Kidney capillary endothelial cell (primary cell): ENCODE measurements at places on chromosomes 5 and 9.

- DNase-seq = peak; percentile 70
Observed at GRCh38 chr9:137236238-137236935, 4.7 kb upstream of the TUBB4B start.

GRCh38 chr9:130383979-130384676 is 60.6 kb upstream of the ASS1 start:
- no peak for DNase-seq

GRCh38 chr5:35335752-35336151 is 105.5 kb upstream of the PRLR start:
- no peak for DNase-seq

- DNase-seq = no peak
Observed at GRCh38 chr9:36854034-36854433, 180.0 kb downstream of the PAX5 start.

- peak; percentile 17 for DNase-seq
Observed at GRCh38 chr5:17217493-17218352, at the start of gene BASP1. Gene BASP1 (plus strand): TSS chr5:17217631. CDS start chr5:17275217, 57,586 bp downstream.

- no peak for DNase-seq
Observed at GRCh38 chr5:109989161-109989560, 299.4 kb downstream of the MAN2A1 start.

GRCh38 chr9:70105147-70105546 is 61.5 kb downstream of the MAMDC2 start:
- DNase-seq = no peak

- DNase-seq = peak; percentile 72
Observed at GRCh38 chr9:97293207-97293721, 14.2 kb upstream of the CCDC180 start.

- no peak for DNase-seq
Observed at GRCh38 chr9:36960575-36960955, 73.5 kb downstream of the PAX5 start.

DNA sequence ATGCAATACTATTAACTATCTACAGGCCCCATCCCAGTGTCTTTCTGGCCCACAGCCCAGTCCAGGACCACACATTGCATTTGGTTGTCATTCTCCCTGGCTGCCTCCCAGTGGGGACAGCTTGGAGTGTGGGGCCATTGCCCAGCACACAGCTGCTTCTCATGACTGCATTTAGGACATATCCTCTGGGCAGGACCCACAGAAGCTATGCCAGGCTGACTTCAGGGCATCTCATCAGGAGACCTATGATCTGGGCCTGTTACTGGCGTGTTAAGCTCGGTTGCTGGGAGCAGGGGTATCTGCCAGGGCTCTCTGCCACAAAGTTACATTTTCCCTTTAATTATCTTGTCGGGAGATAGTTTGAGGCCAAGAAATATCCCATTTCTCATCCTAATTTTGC is 32.1 kb upstream of the CLPTM1L start:
- no peak for DNase-seq

DNA sequence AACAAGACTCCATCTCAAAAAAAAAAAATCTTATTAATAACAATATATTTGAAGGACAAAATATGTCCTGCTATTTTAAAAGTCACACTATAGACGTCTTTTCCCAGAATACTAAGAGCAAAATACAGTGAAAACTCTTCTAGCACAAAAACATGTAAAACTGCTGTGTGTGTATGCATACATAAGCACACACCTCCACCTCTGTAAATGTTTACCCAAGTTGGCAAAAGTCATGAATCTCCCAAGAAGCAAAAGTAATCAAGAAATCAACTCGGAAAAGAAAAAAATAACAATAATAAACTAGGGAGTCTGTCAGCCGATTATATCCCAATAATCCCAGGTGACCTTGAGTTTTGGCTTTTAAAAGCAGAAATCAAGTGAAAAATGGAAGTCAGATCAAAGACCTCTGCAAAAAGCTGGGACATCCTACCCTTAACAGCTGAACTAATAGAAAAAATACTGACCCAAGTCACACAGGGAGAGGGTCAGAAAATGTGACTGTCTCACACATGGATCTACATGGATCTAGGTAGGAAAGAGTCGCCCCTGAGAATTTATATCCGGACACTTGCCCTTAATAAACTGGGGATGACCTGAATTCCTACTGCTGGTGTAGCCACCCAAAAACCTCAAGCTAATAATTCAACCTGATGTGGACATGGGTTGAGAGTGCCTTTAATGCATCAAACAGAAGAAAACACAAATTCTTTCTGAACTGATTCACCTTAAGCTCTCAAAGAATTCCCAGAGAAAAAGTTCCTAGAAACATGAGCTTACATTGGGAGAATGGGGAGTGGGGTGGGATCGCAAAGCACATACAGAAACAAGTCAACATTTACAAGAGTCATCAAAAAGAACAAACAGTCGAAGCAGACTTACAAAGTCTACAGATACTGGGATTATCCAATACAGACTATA is 29.9 kb downstream of the LPAR1 start:
- DNase-seq = no peak

DNA sequence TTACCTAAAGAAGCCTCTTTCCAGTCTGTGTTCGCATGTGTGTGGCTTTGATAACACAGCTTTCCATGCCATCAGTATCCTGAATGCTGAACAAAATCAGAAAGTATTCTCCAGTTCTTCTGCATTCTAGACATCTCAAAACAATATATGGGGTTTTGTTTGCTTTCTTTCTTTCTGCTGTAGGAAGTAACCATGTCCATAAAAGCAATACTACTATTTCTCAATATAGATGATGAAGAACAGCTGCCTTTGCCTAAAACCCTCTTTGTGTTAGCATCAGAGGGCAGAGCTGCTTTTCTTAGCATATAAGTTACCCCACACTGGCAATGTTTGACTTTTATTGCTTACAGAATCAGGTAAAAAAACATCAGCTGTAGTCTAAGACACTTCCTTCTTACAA is 963.6 kb downstream of the CDH12 start:
- no peak for DNase-seq

DNA sequence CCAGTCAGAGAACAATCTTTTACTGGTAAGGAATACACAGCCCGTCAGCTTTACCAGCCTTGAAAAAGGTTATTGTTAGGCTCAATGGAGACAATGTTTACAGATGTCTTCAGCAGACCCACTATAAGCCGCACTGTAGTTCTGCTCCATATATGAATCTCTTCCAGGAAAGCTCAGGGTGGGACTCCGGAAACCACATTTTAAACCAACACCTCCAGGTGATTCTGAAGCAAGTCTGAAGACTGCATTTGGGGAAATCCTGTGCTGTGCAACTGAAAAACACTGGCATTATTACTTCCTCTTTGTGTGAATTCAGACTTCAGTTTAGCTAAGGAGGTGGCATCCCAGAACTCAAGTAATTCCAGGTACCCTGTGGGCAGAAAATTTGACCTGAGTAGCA is 3.5 kb downstream of the GZMK start:
- no peak for DNase-seq

DNA sequence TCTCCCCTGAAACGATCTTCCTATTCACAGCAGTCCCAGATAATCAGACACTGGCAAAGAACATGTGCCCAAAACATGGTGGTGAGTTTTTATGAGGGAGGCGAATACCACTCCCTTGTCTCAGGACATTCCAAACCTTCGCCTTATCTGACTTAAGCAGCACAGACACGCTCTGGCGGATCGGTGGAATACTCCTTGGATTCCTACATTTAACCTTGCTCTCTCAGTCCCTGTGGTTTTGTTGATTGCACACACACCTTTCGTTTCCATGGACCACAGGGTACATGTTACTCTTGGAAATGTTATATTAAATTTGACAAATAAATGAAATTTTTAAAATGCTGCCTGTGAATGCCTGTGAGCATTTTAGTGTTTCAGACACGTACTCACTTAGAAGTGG is 87.8 kb upstream of the CPEB4 start:
- no peak for DNase-seq

DNA sequence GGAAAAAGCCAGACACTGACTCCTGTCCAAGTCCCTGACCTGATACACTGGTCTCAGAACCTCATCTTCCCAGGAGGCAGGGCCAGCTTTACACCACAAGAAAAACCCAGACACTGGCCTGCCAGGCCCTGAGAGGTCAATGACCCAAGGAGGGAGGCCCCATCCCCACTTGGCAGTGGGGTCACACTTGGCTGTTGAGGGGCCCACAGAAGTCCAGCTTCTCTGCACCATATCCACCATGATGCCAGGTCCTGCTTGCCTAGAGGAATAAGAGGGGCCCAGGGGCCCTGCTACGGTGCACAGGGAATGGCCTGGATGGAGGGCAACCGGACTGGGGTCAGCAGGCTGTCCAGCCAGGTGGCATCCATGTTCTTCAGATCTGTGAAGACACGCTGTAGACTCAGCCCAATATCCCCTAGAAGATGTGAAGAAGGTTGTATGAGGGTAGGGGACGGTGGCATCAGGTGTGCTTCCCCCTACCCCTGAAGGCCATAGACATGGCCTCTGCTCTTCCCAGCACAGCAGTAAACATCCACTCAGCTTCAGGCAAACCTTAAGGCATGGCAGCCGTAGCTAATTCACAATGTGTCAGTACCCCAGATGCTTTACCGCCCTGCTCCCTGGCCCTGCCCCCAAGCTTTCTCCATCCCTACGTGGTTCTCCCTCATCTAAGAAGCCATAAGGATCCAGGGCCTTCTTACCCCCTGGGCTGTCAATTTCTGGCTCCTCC is 6.7 kb downstream of the IRF1 start:
- no peak for DNase-seq

DNA sequence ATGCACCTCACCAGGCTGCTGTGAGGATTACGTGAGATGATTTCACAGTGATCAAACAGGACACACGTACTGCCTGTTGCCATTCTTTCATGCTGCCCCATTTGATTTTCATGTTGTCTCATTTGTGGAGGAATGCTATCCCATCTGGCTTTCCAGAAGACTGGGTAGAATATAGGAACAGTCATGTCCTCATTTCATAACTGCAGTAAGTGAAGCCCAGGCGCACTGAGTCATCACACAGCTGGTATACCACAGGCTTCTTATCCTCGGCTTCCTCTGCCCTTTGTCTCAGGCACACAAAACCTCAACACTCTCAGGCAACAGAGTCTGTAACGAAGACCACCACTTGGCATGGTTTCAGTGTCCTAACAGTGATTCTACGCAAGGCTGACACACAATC is 62.3 kb downstream of the LHFPL2 start:
- DNase-seq = no peak

GRCh38 chr5:122316656-122317055 is 4.6 kb downstream of the SNCAIP start:
- no peak for DNase-seq

GRCh38 chr5:9519537-9519936 is 26.3 kb downstream of the SEMA5A start:
- DNase-seq = no peak

GRCh38 chr5:172556262-172556661 is 84.8 kb upstream of the NEURL1B start:
- DNase-seq = no peak

DNA sequence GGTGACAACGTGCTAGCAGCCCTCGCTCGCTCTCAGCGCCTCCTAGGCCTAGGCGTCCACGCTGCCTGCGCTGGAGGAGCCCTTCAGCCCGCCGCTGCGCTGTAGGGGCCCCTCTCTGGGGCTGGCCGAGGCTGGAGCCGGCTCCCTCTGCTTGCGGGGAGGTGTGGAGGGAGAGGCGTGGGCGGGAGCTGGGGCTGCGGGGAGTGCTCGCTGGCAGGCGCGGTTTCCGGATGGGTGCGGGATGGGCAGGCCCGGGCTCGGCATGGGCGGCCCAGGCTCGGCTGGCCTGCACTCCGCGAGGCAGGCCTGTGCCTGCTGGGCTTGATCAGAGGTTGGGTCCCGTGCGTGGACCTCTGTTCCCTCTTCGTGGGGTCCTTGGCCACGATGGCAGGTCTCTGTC is 472.6 kb downstream of the PRR16 start:
- DNase-seq = no peak

DNA sequence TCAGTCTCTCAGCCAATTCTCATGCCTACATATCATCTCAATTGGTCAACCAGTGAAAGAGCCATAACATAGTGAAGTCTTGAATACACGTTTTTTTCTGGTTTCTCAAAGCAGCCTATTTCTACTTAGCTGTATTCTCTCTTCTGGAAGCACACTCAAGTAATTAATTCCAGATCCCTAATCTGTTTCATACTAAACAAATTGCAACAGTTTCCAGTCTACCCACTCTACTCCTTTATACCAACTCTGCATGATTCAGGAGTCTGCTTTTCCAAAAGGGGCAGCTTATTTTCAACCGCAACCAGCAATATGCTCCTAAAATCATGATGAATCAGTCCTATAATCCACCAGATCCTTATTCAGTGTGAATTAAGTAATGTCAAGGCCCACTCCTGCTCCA is 211.7 kb downstream of the TLE1 start:
- no peak for DNase-seq

- no peak for DNase-seq
Observed at GRCh38 chr9:95724253-95724991, 151.1 kb upstream of the ERCC6L2 start.

DNA sequence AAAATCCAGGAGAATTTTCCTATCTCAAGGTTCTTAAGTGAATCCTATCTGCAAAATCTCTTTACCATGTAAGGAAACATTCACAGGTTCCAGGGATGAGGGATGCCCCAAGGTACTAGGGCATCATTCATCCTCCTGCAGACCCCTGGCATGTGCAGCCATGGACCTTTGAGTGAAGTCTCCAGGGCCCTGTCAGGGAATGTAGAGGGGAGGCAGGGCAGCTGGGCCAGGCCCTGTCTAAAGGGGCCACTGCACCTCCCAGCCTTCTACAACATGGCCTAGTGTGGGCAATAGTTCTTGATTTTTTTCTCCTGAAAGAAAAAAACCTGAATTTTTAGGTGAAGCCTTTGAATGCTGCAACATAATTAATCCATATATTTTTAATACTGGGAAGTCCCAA is 63.3 kb downstream of the SEMA4D start:
- DNase-seq = no peak

GRCh38 chr5:15354021-15354420 is 146.0 kb upstream of the FBXL7 start:
- DNase-seq = no peak

- no peak for DNase-seq
Observed at GRCh38 chr9:135300346-135301141, 179.0 kb upstream of the PPP1R26 start.

DNA sequence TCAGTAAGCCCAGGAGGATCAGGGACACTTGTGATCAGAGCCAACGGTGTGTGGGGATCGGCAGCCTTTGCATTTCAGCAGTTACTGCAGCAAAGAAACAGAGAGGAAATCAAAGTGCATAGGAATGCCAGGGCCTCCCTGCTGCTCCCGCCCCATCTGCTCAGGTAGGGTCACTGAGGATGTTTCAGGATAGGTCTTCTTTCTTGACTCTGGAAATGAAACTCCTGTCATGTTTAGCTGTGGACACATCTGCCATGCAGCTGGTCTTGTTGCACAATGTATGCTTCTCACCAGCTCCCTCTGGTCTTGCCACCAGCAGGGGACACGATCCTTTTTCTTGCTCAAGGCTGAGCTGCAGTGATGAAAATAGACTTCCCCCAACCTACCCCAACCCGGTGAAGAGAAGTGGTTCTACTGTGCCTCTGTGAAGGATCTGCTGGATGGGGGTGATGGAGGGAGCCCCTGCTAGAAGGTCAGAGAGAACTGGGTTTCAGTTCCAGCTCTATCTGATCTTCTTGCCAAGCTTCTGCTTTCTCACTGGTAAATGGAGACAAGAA is 185.2 kb upstream of the KLF4 start:
- DNase-seq = no peak

GRCh38 chr9:132978451-132979131 is at the start of gene GFI1B:
Gene GFI1B (plus strand): TSS chr9:132978694. CDS start chr9:132986679, 7,985 bp downstream.
- no peak for DNase-seq
